GM12865 (cell line): ENCODE measurements at places on chromosomes 3 and 15.

- peak; percentile 51 for DNase-seq
Measured at GRCh38 chr3:122235147-122235546, 51.7 kb downstream of the CASR start.

GRCh38 chr15:73984208-73984979 lies 7.7 kb downstream of the STOML1 start:
- no peak for DNase-seq

- no peak for DNase-seq
Measured at GRCh38 chr15:38150148-38150547, 102.5 kb upstream of the SPRED1 start.

GRCh38 chr15:45773149-45773548 lies 138.3 kb downstream of the SQOR start:
- DNase-seq, result no peak

DNA sequence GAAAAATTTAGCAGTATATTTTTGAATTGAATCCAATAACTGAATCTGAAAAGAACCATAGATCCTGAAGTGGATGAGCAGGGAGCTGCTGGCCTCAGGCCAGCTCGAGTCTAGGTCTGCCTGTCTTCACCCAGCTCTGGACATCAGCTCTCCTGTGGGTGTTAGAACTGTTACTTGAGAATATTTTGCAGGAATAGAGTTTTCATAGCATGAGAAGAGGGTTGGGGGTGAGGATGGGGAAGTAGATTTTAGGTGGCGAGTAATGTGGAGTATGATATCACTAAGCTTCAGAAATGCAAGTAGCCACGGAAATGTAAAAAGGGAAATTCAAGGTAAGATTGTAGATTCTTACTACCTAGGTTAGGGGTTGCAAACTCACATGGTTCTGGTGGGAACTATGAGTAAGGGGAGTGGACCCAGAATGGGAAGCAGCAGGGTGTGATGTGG lies 6.2 kb downstream of the RAB8B start:
- DNase-seq, result no peak

DNA sequence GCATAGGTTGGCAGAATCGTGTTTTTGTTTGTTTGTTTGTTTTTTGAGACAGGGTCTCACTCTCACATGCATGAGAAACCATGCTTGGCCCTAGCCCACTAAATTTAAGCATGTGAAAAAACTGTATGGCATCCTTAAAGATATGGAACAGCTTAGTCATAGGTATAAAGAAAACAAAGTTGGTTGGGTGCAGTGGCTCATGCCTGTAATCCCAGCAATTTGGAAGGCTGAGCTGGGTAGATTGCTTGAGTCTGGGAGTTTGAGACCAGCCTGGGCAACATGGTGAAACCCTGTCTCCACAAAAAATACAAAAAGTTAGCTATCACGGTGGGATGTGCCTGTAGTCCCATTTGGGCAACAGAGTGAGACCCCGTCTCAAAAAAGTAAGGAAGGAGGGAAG lies 25.2 kb downstream of the EXD1 start:
- DNase-seq, result no peak

DNA sequence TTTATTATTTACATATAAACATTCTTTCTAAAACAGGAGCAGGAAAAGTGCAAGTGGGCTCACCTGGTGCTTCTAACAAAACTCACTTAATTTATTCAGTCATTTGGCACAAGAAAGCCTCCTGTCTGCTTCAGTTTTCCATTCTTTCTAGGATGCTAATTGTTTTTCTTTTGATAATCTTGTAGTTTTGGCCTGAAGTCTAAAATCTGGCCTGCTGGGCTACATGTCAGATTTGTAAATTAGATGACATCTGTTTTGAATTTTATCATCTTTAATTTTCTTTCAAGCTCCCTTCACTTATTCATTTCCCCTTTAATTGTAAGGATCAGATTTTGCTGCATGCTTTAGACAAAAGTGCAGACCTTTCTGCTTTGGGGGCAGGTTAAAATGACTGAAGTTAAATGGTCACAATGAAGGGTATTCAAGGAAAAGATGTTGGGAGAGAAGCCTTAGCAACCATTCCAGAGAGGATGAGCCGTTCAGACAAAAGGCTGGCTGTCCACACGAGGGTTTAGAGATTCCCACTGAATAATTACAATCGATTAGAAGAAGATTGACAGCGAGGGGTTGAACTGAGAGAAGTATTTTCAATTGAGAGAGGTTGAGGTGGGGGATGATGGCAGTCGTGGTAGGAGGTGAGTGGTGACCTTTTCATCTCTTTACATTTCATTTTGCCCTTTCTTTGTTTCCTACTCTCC lies 59.9 kb upstream of the PTX3 start:
- no peak for DNase-seq

DNA sequence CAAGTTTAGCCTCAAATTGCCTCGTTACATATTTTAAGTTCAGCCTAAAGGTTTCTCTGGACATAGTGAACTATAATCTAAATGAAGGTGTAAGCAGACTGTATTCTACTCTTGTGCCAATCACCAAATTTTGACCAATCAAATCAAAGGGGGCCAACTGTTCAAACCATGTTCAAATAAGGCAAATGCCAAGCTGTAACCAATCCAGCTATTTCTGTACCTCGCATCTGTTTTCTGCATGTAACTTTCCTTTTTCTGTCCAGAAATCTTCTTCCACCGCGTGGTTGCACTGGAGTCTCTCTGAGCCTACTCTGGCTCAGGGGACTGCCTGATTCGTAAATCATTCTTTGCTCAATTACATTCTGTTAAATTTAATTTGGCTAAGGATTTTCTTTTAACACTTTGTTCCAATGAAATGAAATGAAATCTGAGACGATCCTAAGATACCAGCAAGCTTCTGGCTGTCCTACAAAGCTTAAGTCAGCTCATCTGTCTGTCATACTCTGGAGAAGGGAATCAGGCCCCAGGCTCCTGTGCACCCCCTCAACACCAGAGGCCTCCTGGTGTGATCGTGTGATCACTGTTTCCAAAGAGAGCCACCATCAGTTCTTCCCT lies 53.2 kb upstream of the ZNF148 start:
- DNase-seq, result no peak
